Non-pigmented ciliary epithelial cell (primary cell): ENCODE measurements at places on chromosomes 16 and 17.

DNA sequence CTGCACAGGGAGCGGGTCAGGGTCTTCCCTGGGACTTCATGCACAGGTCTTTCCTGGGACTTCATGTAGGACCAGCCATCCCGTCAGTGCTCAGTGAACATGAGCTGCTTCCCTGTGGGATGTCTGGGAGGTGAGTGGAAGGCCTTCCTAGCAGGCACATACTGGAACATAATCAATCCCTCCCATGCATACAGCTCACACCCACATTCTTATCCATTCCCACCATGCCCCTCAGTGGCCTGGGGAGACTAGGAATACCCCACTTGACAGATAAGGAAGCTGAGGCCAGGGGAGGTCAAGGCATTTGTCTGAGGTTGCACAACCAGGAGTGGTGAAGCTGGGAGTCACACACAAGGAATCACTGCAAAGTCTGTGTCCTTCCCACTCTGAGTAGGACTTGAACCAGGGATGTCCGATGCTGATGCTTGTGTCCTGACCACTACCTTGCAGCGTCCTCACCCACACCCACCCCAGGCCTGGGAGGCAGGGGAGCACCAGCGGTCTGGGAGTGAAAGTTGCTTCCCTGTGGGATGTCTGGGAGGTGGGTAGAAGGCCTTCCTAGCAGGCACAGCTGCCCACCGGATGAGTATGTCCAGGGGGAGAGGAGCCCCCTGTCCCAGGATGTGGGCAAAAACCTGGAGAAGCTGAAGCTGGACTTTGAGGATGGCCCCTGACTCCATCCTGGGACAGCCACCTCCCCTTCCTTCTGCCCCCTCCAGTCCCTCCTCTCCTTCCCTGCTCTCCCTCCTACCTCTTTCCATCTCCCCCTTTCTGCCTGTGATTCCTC lies 1.0 kb upstream of the NLRC5 start:
- no peak for DNase-seq

- no peak for DNase-seq
Measured at GRCh38 chr16:64544859-64545258, 577.0 kb downstream of the CDH11 start.

GRCh38 chr16:88941913-88942909 lies 34.8 kb downstream of the CBFA2T3 start:
- DNase-seq, result no peak

DNA sequence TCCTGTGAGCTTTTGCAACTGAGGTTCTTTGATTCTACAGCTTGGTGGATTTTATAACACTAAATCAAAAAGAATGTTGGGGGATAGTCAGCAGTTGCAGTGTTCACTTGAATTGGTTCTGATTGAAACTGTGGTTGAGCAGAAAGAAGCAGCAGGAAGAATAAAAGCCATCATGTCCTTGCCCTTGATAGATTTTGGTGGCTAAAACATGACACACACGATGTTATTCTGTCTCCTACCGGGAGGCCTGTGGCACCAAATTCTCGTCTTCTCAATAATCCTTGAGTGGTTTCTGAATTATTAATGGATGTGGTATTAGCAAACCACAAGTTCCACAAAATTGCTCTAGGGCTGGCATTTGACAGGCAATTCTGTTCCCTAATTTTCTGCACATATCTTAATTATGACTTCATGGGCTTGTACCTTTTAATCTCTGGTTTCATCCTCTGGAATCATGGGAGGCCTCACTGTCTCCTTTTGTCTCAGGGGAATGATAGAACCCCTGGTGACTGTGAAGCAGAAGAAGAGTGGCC lies 338.2 kb downstream of the SNX29 start:
- DNase-seq, result no peak

DNA sequence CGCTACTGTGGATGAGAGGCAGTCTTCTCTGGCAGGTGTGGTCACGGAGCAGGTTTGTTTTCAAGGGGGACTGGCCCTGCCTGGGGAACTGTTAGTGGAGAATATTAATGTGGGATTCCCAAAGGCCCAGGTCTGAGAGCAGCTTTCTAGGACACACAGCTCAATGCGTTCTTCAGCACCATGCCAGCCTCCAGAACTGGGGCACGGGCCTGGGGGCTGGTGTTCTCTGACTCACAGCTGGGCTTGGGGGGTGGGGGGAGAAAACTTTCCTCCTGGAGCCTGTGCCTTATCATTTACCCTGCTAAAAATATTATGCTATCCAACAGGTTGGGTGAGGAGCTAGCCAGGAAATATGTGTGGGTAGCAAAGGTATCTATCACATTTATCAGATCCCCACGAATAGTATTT lies 13.5 kb upstream of the LHX1 start:
- DNase-seq, result no peak

DNA sequence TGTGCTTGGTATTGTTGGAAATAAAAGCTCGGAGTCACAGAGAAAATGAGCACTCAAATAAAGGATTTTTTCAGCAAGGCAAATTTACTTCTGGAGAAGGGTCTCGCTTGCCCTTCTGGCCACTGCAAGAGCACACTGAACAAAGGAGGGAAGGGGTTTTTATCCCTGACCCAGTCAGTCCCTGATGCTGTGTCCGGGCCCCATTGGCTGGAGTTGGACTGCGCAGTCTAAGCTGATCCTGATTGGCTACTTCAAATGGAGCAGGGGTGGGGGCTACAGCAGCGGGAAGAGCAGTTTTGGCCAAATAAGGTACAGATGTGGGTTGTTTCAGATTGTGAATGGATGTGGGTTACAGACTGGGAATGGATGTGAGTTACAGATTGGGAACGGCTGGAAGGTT lies 4.3 kb upstream of the NLRP1 start:
- DNase-seq, result no peak

DNA sequence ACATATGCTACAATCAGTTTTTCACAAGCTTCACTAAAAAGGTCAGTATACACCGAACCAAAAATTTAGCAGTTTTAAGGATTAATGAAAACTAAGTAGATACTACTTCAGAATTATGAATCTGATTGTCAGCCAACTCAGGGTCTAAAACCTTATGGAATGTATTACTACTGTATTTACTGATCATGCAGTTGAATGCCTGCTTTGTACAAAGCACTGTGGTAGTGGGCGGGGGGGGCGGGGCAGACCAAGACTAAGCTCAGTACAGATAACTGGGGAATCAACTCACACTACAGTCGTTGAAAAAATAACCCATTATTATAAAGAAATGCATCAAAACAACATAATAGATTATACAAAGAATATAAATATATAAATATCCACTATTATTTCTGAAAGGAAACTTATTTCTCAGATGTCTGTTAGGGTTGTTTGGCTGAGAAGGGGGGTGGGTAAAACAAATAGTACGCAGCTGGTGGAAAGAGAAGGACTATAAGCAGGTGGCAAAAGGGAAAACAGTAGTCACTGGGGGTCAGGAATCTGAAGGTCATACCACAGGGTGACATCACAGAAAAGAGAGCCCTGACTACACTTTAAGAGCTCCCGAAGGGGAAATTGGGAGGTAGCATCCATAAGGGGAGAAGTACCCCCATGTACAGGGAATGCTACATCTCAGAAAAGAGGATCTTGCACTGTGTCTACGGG lies 109.4 kb upstream of the AXIN2 start:
- DNase-seq, result no peak

DNA sequence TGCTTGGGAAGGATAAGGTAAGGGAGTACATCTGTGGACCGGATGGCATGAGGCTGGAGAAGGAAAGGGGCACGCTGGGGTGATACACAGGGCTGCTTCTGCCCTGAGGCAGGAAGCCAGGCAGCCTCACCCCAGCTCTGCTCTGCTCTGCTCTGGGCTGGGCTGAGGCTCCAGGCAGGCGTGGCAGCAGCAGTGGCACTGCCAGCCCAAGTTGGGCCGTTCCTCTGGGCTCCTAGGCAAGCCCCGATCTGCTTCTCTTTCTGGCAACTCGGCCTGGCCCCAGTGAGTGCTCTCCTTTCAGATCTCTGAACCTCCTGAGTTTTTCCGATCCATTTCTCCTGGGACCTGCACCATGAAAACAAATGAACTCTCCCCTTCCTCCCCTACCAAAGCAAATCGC lies 44.9 kb downstream of the VAC14 start:
- DNase-seq, result no peak

DNA sequence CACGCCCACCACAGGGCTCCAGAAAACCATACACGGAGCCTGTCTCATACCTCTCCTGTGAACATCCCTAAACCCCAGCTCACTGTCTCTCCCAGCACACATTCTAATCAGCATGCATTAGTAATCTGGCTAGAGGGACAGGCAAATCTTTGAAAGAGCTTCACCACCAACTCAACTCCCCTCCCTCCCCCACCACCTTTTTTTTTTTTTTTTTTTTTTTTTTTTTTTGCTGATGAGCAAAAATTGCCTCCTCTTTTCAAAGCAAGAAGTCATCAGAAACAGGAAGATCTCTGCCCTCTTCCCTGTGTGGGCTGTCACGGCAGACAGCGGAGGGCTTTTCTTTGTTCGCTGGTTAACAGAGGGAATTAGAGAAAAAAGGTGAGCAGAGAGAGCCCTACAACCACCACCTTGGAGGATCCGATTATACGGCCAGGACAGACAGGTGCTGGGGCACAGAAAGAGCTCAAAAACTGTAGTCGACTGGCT lies 19.9 kb downstream of the GAS7 start:
- no peak for DNase-seq

DNA sequence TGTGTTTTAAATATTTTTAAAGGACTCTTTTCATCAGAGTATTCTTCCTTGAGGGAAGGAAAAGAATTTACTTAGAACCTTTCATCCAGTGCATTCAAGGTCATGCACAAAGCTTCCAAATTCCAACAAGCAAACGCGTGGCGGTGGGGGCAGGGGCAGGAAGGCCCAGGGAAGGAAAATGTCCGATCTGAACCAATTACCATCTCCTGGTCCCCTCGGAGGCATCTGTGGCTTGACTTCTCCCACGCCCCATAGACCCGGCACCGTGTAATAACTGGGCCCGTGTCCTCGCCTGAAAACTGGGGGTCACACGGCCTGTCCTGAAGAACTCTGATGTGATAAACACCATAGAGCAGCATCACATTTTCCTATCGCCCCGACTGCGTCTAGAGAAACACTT lies 18.3 kb downstream of the MEAK7 start:
- DNase-seq, result no peak

- no peak for DNase-seq
Measured at GRCh38 chr17:74539281-74539820, 6.6 kb downstream of the CD300C start.

GRCh38 chr17:64004218-64004770 lies 6.1 kb downstream of the PRR29 start:
- DNase-seq, result no peak

DNA sequence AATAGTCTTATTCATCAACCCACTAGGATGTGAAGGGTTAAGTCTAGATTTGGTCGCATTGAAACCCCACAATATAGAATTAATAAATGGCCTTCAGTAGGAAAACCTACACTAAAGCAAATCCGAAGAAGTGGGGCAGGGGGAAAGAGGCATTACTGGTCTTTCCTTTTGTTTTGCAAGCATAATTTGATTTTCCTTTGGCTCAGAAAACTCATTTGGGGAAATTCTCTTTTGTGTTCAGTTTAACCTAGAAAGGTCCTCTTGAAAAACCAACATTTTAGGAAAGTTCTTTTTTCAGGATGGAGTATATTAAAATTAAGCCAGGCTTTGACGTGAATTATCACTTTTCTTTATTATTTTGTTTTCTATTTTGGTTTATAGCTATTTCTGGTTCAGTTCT lies 31.7 kb downstream of the ERCC4 start:
- no peak for DNase-seq

GRCh38 chr17:78789149-78789662 lies 7.1 kb upstream of the CYTH1 start:
- no peak for DNase-seq

DNA sequence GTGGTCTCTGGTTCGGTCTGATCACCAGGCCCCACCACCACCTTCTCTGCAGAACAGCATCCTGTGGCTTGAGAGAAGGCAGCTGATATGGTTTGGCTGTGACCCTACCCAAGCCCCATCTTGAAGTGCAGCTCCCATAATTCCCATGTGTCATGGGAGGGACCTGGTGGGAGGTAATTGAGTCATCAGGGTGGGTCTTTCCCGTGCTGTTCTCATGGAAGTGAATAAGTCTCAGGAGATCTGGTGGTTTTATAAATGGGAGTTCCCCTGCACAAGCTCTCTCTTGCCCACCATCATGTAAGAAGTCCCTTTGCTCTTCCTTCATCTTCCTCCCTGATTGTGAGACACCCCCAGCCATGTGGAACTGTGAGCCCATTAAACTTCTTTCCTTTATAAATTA lies 352.3 kb upstream of the CDH5 start:
- DNase-seq, result no peak

DNA sequence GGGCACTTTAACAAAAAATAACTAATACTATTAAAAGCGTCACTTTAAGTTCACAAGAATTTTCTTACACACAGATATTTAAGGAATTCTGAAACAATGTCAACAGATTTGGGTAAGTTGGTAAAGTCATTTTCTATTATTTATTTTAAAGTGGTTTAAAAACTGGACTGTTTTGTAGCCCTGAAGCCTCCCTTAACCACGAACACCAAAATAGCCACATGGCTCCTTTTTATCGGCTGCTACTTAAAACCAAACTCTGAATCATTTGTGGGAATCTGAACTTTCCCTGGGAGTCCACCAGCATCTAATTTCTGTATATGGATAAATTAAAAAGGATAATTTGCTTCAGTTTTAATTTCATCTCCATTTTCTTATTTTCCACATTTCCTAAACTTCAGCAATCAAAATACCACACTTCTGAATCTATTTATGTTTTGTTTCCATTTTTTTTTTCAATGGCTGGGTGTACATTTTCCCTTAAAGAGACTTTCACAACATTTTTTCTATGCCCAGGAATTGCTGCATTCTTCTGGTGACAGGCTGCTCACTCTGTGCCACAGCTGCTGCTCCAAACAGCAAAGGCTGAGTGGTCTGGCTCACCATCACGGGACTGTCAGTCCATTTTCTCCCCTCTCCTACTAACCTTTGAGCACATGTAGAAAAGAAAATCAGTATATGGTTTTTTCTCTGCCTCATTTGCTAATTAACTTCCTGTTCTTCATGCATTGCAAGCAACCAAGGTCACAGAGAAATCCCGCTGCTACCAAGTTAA lies 255.5 kb upstream of the KCNJ16 start:
- DNase-seq, result no peak
